Stimulated activated CD4-positive, alpha-beta T cell treated with anti-CD3 and anti-CD28 coated beads, Interleukin-2, amount 100 ng/mL, for 24 hours (primary cell): ENCODE measurements at places on chromosomes 1 and 21.

GRCh38 chr1:228989992-228990827, 254.9 kb downstream of the RHOU start:
- DNase-seq: no peak

DNA sequence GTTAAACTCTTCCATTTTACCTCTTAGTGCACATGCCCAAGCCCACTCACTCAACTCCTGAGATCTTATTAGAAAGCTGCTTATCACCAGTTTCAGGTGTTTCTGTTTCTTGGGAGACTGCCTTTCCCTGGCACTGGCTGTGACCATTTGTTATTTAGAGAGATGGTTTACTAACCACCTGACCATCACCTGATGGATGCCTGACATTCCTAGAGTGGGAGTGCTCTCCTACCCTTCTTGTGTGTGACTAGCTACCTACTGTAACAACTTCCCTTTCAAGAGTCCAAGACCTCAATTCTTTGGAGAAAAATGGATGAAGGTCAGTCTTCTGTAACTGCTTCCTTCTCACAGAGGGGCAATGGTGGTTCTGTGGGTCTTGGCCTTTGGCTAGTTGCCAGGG, 755.2 kb upstream of the ADAMTS5 start:
- DNase-seq: no peak

GRCh38 chr1:150562446-150563339, 13.5 kb downstream of the ADAMTSL4 start:
- peak; percentile 76 for DNase-seq

DNA sequence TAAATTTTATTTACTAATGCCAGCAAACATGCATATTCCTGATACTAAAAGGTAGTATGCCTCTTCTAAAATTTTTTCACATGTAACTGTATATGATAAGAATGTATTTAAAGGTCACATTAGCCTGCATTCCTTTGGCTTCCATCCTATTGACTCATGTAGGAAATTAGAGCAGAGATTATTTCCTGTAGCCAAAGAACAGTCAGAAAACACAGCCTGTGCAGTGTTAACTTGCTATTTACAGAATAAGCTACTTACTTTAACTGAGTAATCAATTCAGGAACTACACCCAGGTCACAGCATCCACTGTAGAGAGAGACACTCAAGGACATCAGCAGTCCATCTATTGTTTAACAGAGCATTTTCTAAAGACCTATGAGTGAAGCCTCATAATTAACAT, 154.5 kb upstream of the ADGRL4 start:
- DNase-seq: no peak

DNA sequence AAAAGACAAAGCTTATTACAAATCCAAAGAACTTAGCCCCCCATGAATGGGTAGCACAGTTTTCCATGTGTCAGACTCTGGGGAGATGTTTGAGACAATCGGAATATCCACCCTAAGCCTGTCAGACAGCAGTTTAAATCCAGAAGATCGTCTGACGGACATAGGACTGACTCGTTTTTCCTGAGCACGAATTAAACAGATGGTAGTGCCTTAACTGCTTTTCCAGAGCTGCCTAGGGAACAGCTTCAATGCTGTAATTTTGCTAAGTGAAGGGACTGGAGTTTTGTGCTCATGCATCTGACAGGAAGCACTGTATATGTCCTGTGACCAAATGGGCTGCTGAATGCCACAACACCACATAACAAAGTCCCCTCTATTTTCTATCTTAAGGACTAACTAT, 48.6 kb downstream of the PCNX2 start:
- no peak for DNase-seq

DNA sequence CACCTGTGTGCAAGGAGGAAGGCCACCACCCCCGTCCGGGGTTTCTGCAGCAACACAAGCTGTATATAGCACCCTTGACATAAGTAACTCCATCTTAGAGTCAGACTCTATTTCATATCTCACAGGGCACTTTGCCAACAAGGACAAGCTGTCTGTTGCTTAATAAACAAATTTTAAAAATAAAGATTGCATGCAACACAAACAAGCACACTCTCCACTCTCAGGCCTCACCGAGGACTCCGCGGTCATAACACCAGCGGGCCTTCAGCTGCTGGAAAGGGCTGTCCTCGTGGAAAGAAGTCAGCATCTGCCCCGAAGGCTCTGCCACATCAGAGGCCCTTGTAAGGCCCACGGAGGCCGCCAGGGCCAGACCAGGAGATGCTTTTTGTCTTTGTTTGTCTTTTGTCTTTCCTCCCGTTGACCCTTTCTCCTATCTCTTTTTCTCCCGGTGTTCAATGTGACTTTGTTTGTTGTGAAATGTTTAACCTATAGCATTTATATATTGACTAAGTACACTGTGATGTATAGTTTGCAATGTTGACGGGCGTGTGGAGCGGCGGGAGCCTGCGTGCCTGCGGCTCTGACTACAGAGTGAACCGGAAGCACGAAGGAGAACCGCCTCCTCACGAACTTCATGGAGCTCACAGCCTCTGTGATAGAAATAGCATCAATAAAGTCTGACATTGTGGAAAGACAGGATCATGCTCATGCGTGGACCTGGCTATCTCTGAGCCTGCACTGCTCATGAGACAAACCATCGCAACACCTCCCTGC, 24.1 kb downstream of the MEGF6 start:
- DNase-seq: no peak

- no peak for DNase-seq
These were observed 306.4 kb downstream of the HHAT start for GRCh38 chr1:210635108-210635507.

GRCh38 chr1:73411479-73411878, 786.5 kb downstream of the LRRIQ3 start:
- no peak for DNase-seq

DNA sequence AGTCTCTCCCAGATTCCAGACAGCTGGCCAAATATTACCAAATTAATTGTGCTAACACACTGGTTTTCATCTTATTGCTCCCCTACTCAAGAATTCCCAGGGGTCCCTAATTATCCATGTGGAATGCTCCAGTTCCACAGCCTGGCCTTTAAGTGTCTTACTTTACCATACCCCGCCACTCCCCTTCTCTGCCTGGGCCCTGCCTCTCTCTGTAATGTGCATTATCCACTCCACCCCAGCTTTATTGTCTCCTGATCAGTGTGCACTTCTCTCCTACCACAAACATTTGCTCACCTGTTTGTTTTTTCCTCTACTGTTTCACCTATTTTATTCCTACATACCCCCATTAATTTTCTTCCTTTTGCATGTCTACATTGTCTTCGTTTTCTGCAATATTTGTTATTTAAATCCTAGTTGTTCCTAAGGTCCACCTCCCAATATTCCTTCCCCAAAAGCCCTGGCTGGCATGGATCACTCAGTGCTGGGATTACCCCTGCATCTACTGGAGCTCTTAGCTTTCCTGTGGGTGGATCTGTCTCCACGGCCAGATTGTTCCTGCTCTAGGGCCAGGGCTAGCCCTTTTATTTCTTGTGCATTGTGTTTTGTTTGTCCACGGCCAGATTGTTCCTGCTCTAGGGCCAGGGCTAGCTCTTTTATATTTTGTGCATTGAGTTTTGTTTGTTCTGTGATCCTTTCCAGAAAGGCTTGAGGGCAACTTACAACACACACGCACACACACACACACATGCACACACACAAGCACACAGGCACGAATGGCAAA, 33.4 kb upstream of the ATP1B1 start:
- DNase-seq: no peak

DNA sequence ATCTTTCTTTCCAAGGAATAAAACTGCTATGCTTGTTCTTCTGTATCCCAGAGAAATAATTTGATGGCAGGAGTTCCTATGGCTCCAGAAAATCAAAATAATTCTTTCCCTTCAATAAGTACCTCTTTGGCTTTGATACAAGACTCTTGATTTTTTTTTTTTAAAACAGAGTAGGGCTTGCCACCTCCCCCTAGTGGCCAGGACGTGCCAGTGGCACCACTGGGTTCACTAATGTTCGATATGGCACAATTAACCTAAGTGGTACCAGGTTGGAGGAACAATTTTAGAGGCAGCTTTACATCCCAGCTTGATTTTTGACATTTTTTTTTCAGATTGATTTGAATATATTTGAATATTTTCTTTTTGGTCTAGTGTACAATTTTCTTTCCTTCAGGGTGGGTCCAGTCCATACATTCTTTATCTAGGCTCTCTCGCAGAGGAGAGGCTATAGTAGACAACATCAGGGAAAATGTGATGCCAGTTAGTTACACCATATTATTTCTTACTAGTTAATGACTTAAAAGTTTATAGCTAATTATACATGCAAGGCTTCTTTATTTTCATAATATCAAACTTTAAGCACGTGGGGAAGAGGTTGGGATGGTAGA, 330.9 kb downstream of the S1PR1 start:
- peak; percentile 56 for DNase-seq

- DNase-seq: peak; percentile 24
These were observed 11.8 kb upstream of the ZFP69B start for GRCh38 chr1:40438391-40439015.

GRCh38 chr1:236119943-236120484, 22.3 kb upstream of the GPR137B start:
- no peak for DNase-seq

- no peak for DNase-seq
These were observed 110.7 kb downstream of the TGFBR3 start for GRCh38 chr1:91775227-91775626.

DNA sequence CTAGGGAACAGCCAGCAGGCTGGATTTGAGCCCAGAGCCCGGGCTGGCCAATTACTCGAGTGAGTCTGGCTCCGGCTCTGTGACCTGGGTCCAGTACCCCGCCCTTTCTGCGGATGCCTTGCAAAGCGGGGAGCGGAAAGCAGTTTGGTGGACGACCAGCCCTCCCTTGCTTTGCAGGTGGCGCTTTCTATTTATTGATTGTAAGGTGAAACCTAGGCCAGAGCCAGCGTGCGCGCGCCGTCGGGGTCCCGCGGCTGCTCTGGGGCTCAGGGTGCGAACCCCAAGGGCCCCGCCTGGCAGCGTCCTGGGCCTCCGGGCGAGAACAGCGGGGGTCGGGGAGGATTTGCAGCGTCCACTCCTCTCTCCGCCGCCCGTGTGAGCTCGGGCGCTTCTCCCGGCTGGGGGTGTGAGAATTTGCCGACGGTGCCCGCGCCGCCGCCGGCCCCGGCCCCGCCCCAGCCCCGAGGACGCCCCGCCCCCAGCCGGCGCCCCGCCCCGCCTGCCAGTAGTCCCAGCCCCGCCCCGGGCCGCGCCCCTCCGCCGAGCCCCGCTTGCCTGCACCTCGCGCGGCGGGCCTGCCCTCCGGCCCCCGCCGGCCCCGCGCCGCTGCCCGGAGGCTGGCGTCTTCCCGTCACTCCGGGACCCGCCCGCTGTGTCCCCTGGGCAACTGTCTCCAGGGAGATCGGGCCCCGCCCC, 37.6 kb downstream of the PIK3CD start:
- DNase-seq: peak; percentile 89

- no peak for DNase-seq
These were observed 35.6 kb downstream of the MSTO1 start for GRCh38 chr1:155645648-155646047.

DNA sequence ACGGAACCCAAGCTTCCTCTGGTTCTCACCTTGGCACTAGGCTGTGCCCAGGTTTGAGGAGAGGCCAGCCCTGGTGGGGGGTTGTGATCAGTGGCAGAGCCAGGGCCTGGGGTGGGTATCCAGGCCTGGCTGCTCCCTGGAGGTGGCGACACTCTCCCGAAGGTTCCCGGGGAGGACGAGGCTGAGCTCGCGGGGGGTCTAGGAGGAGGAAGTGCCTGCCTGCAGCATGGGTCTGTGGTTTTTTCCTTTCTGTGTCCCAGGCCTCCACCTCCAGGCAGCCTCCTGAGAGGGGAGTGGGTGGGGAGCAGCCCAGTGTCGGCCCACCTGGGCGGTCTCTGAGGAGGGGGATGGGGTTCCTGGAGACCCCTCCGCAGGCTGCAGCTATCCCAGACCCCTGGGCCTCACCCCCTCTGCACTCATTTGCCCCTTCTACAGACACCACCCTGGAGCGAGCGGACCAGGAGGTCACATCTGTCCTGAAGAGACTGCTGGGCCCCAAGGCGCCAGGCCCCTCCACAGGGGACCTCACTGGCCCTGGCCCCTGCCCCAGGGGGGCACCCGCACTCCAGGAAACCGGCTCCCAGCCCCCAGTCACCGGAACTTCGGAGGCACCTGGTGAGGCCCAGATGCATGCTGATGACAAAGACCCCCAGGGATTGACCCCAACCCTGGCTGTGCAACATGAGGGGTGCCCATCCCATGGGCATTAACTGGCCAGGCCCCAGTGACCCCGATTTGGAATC, 44.3 kb downstream of the TRIM11 start:
- no peak for DNase-seq

DNA sequence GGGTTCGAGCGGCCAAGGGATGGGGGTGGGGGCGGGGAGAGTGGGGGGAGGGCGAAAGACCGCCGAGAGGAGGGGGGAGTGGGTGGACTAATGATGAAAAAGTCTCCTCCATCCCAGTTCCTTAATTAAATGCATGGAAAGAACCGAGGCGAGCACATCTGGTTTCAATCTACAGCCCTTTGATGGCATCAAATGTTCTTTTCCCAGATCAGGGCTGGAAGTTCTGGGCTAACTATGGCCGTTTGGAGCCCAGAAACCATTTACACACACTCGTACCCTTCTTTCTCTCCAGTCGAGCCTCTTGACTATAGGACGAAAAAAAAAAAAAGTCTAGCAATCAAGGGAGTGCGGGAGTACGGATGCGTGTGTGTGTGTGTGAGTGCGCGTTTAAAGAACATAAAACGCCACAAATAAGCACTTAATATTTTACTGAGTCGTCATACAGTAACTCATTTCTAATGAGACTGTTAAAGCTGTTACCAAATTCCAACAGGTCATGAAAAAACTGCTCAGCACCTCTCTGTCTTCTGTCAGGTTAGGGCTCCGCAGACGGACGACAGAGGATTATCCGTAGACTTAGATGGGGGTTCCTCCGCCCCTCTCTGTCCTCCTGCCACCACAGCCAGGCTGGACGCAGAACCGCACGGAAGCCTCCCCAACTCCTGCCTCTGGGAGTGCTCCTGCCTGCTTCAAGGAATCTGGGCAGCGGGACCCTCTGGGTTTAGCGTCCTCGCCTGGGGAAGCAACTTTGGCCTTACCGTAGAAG, 2.1 kb upstream of the PRRX1 start:
- no peak for DNase-seq

DNA sequence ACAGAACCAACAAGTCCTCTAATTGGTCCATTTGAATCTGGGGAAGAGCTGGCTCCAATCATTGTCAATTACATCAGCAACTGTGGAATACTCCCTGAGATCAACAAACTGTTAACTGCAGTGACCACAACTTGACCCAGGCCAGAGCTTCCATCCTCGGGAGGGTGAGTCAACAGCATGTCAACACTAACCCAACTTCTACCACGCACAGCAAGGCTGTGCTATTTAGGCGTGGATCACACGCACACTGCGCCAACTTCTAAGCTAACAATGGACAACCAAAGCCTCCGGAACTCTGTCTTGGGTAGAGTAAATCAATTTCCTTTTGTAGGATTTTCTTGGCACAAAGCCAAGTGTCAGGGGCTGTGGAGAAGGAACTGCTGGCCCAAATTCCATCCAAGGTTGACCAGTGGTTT, 30.4 kb downstream of the APP start:
- no peak for DNase-seq

DNA sequence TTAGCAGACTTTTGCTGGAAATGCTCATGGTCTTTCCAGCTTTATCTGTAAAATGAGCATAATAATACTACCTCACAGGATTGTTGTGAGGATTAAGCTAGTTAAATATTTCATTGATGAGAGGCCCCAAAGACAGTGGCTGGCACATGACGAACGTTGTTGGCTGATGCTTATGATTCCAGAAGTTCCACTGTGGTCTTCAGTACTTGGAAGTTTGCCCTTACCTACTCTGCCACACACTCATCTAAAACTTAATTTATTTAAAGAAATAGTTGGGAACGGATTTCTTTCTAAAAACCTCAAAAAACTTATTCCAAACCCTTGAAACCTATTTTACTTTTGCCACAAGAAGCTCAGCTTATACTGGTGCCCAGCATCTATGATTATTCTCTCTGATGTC, 170.7 kb downstream of the DHRS3 start:
- no peak for DNase-seq
